ENCODE measurements at places on chromosomes 7 and 10. TPM values are rescaled to one million over a fixed set of nuclear protein-coding genes. Genes with fewer than 3 reads are reported as not detected.

DNA sequence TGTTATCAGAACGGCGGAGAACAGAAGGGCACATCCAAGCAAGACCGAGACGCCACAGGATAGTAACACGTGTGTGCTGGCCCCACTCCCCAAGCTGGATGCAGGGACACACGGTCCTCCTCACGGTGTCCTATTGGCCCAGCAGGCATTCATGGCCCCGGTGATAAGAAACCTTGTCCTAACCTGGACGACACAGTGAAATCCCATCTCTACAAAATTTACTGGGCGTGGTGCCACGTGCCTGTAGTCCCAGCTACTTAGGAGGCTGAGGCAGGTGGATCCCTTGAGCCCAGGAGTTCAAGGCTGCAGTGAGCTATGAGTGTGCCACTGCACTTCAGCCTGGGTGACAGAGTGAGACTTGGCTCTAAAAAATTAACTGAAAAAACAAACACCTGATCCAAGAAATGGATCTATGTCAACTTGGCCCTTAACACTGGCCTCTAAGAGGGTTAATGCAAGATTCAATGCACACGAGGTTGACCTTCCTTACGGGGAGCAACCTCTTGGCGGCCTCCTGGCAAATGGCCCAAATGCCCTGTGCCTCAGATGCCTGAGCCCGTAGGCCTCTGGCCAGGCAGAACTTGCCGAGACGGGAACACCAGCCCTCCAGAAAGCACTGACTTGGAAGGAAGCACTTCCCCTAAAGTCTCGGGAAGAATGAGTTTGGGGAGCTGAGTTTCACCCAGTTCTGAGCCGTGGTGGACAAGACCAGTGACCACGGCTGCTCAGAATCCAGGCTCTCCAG, 72.3 kb downstream of the ZRANB1 start:
- peaks cover 3% of the 10 kb centered on the region for H3K4me1 ChIP-seq
- DNase-seq: no peak
- H3K4me3 ChIP-seq: no peak overlapping the region
- peaks cover 24% of the 10 kb centered on the region for H3K36me3 ChIP-seq
- no peak overlapping the region for H3K27ac ChIP-seq

SEPTIN7 gene
- 112 TPM for polyA plus RNA-seq

STEAP1 gene
- polyA plus RNA-seq: 5.5 TPM

TRPV5 gene
- polyA plus RNA-seq: not detected

DNA sequence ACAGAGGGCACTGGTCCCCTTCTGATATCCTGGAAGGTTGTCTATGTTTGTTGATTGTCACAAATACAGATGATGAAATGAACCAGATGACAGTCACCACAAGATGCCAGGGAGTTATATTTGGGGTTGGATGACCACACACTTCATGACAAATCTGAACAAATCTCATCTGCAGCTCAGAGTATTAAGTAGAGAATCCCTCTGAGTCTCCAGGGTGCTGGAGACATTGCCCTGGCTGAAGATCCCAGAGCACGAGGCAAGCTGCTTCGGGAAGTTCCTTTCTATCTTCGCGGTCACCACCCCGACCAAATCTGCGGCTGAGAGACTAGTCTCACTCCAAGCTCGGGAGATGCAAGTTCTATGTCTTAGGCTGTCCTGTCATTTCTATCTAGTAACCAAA, 9.0 kb downstream of the DENND2A start:
- H3K4me1 ChIP-seq: peaks cover 12% of the 10 kb centered on the region
- peaks cover 9% of the 10 kb centered on the region for H3K36me3 ChIP-seq
- no peak overlapping the region for H3K27ac ChIP-seq
- DNase-seq: no peak
- no peak overlapping the region for H3K4me3 ChIP-seq

GRCh38 chr10:7896297-7896696, 78.0 kb downstream of the TAF3 start:
- no peaks in the 10 kb centered on the region for H3K27me3 ChIP-seq
- no peak overlapping the region for H3K4me3 ChIP-seq
- no peaks in the 10 kb centered on the region for H3K4me1 ChIP-seq
- no peak overlapping the region for H3K27ac ChIP-seq
- no peak for DNase-seq

- H3K36me3 ChIP-seq: no peaks in the 10 kb centered on the region
- H3K27ac ChIP-seq: no peak overlapping the region
- DNase-seq: no peak
- peaks cover 31% of the 10 kb centered on the region for H3K27me3 ChIP-seq
Measured at GRCh38 chr7:76233538-76234281, 32.0 kb downstream of the SRRM3 start.

GRCh38 chr10:58972576-58973234, 203.7 kb upstream of the PHYHIPL start:
- no peak overlapping the region for H3K27ac ChIP-seq
- peaks cover 5% of the 10 kb centered on the region for H3K27me3 ChIP-seq
- no peak overlapping the region for H3K4me3 ChIP-seq
